ENCODE measurements at places on chromosomes 1 and 21.

DNA sequence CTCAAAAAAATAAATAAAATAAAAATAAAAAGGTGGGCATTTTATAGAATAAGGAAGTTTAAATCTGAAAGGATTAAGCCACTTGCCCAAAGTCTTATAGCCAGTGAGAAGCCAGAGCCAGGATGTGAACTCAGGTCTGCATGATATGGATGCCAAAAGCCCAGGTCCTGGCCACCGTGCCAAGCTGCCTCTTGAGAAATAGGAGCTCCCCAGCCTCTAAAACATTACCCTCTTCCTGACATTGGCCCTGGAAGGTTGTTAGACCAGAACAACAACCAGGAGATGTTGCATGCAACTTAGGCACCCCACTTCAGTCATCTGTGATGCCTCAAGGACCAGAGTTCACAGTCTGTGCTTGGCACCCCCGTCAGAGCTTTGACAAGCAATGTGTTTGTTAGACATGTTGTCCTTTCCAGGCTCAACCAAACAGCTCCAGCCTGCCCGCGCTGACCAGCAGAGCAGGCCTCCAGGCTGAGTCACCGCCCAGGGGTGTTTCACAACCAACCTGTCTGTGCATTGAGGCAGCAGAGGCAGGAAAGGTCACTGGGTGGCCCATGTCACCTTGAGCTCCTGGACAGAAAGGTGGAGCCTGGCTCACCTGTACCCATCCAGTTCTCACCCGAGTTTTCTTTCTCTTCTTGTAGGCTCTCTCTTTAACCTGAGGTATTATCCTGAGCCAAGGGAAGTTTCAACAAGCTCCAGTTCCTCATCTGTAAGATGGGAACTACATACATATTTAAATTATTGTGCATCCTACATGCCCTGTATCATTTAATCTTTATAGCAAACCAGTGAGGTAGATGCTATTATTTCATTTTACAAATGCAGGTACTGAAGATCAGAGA is 14.9 kb upstream of the MED18 start:
- DNase-seq = no peak

GRCh38 chr1:67784545-67785186 is 48.6 kb downstream of the GNG12 start:
- no peak for DNase-seq

DNA sequence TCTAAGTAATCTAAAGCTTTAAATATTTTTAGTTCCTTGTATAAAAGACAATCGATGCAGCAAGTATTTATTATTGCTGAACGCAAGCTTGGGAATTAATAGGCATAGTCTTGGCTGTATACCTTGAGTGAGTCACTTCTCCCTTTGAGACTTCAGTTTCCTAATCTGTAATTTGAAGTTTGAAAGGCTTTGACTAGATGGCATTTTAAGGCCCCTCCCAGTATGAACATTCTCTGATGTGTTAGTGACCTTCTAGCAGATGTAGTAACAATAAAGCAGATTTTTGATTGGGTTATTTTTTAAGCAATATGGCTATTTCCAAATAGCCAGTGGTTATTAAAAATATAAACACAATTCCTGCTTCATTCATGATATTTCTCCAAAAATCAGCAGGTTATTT is 58.2 kb downstream of the DUSP10 start:
- DNase-seq = no peak

GRCh38 chr1:180239145-180240096 is 9.4 kb downstream of the LHX4 start:
- DNase-seq = no peak

DNA sequence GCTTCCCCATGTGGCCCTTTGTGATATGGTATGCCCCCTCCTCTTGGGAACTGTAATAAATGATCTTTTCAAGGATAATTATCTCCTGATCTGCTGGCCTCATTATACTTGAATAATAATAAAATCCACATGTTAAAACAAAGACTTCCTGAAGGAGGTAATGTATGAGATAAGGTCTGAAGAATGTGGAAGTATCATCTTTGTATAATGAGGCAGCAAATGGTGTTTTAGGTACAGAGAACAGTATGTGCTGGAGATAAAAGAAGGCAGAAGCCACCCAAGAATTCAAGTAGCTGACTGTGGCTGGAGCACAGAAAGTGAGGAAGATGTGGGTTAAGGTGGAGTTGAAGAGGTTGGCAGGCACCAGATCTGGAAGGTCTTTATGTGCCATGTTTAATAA is 12.8 kb upstream of the COG2 start:
- no peak for DNase-seq

DNA sequence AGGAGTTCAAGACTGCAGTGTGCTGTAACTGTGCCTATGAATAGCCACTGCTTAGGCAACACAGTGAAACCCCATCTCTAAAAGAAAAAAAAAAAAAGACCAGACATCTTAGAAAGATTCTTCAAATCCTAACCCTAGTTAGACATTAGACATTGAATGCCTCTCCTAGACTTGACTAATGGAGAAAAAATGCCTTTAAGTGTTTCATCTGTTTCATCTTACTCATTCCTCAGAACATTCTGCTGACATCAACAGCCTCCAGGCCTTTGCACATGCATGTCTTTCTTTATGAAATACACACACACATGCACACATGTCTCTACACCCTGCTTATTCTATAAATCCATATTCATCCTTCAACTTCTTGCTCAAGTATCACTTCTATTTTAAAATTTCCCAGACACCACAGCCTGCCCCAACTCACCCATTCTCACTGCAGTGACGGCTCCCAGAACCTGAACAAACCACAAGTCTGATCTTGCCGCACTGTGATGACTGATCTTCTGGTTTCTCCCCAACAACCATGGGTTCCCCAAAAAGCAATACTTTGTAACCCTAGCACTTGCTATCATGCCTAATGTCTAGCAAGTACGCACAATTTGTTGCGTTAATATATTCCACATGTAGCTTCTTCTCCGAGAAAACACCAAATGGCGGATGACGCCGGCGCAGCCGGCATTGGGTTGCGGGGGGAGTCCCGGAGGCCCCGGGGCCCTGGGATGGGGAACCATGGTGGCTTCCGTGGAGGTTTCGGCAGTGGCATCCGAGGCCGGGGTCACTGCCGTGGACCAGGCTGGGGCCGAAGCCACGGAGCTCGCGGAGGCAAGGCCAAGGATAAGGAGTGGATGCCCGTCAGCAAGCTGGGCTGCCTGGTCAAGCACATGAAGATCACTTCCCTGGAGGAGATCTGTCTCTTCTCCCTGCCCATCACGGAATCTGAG is 37.4 kb downstream of the LRRC52 start:
- DNase-seq = no peak

- DNase-seq = no peak
Measured at GRCh38 chr21:19999369-20000272, 998.6 kb upstream of the NCAM2 start.

DNA sequence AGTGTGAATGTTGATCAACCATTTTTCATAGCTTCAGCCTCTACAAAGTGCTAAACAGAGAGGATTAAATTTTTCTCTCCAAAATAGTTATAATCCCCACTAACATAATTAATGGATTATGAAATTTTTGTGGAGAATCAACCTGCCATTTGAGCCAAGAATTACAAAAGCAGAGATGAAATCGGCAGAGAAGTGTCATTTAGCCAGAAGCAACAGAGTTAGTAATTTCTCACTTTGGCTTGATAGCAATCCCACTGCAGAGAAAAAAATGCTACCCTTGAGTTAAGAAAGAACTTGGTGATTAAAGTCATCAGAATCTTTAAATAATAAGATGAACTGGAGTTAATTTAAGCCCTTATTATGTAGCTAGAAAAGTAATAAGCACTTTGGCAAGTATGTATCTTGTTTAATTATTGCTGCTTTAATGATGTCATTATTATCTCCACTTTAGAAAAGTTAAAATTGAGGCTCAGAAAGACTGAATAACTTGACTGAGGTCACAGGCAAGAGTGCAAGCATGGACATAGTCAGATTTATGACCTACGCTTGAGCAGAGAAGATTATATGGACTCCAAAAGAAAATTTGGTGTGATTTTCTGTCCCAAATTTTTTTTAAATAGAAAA is 37.3 kb downstream of the RGS4 start:
- DNase-seq = no peak

GRCh38 chr1:239155466-239156091 is 230.8 kb upstream of the CHRM3 start:
- DNase-seq = no peak

DNA sequence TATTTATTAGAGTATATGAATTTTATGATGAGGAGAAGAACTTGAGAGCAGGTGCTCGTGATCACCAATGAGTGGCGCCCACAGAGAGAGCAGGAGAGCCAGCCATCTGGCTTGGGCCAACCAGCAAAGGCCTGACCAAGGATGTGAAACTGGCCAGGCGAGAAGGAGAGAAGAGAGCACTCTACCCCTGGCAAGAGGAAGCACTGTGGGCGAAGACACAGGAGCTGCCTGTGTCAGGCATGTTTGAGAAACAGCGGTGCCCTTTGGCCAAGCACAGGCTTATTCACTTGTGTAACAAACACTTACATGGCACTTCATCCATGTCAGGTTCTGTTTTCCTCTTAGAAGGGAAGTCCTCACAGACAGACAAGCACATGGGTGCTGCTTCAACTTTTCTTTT is 4.2 kb upstream of the SIPA1L2 start:
- no peak for DNase-seq

All from stimulated activated CD4-positive, alpha-beta T cell treated with anti-CD3 and anti-CD28 coated beads, TNF-alpha, amount 100 ng/mL, for 1 hour (primary cell).